Putamen (tissue), 1 donor: ENCODE measurements at places on chromosomes 1 and 21.

GRCh38 chr1:195939844-195940243, 668.4 kb downstream of the KCNT2 start:
- no peak for DNase-seq

- DNase-seq = no peak
Observed at GRCh38 chr1:233038581-233038980, 88.2 kb downstream of the NTPCR start.

DNA sequence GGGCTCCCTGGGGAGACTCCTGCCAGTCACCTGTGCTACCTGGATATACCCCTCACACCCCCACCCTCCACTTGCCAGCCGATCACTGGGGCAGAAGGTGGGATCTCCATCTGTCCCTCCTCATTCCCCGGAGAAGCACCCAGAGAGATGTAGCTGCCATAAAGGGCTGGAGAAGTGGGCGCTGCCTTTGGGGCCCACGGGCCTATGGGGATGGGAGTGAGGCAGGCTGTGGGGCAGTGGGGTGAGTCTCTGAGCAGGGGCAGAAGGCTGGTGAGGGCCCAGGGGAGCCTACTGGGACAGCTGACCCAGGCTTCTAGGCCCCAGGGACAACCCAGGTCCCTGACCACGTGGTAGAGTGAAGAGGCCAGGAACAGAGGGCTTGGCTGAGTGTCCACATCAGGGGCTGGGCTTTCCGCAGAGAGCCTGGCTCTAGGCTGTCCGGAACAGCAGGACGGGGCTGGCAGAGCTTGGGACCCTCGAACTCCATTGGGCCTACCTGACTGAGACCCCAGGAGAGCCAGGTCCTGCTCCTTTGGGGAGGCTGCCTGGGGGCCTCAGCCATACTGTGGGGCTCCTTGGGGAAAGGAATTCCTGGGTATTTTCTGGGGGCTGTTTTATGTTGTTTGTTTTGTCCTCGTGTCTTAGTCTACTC, 205.9 kb upstream of the VAMP3 start:
- DNase-seq = no peak

GRCh38 chr1:153490272-153491051, 30.0 kb upstream of the S100A7 start:
- no peak for DNase-seq

DNA sequence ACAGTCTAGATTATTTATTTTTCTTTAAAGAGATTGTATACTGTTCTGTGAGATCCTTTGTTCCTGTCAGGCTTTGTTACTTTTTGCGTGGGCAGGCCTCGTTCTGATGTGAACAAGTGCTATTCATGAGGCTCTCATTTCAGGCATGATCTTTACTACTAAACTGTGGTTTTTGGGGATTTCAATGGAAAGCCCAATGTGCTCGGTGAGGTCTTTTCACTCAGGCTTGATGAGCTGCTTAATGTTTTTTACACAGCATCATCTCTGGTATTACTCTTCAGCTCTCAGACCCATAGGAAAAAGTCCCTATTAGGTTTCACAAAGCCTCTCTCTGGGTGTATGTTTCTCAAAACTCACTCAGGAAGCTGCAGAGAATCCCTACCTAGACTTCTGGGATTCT, 419.4 kb downstream of the GPATCH2 start:
- DNase-seq = no peak

DNA sequence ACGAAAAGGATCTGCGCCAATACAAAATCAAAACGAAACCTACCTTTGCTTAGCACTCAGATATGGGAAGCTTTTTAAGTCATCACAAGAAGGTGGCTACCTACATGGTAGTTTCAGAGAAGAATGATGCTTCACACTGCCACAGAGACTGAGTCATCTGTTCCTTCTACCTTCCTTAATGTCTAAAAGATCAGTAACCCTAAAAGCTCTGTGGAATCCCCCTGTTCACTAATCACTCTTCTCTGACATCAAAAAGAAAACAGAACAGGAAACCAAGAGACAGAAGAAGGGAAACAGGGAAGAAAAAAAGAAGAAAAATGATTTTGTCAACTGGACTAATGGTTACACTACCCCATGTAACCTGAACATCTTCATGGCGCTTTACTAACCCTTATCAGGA, 177.2 kb downstream of the SMYD3 start:
- DNase-seq = no peak

DNA sequence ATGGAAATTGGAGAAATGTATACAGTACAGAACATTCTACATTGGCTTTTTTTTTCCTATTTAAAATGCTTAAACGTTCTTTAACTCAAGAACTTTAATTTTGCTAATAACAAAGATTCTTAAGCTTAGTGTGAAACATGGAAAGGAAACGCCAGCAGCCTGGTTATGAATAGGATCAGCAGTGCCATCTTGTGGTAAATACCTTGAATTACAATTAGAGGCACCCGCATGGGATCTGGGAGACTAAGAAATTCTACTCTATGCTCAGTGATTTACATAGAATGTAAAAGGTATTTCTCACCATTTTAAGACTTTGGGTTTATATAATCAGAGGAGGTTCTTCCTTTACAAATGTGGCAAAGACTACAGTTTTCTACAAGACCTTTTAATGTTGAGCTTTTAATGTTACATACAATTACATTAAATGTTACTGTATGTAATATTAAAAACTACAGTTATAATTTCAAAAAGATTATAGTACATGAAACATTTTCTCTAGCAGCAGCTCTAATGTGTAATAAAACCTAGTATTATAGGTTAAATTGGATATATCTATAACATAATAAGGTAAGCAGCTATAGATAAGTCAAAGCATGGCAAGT, 32.1 kb upstream of the APOBEC4 start:
- DNase-seq = peak; percentile 39

GRCh38 chr1:25895365-25895990, 10.7 kb downstream of the STMN1 start:
- DNase-seq = peak; percentile 92

- no peak for DNase-seq
Observed at GRCh38 chr21:44643741-44644310, 2.4 kb upstream of the KRTAP10-11 start.

DNA sequence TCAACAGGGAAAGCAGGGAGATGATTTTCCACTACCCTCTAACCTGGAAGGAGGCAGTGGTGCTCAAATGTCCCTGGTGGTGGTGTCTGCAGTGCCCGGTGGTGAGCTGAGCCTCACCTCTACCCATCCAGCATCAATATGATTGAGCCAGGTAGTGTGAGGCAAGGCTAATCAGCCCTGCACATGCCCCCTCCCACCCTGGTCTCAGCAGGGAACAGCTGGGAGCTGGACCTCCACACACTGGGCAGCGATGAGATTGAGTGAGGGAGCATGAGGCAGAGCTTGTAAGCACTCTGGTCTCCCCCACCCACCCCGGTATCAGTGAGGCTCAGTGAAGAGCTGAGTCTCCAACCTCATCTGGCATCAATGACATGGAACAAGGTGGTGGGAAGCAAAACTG, 634.3 kb downstream of the PTPRU start:
- DNase-seq = no peak

DNA sequence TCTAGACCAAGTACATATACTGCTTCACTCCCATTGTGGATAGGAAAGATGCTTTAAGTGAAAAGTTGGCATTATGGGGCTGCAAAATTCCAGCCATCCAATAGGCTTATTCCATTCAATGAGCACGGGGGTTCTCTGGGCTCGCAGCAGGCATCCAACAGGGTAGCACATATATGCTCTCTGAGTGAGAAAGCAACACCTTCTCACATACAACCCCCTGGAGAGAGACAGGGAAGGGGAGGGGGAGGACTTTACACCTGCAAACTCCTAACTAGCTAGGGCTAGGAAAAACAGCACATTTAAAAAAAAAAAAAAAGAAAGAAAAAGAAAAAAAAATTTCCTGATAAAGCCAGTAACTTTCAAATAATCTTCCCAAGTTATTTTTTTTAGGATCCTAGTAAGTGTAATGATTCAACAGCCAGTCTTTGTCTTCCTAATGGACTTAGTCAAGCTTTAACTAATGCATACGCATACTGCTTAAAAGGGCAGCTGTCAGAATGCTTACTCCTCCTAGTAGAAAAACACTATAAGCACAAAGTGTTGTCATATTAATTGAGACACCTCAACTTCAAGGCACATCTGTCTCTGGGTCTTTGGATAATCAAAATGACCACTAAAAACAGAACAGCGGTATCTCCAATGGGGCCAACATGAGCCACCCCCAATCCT, 18.7 kb downstream of the PSMB2 start:
- no peak for DNase-seq

- DNase-seq = no peak
Observed at GRCh38 chr1:194084755-194085154, 898.3 kb upstream of the B3GALT2 start.

DNA sequence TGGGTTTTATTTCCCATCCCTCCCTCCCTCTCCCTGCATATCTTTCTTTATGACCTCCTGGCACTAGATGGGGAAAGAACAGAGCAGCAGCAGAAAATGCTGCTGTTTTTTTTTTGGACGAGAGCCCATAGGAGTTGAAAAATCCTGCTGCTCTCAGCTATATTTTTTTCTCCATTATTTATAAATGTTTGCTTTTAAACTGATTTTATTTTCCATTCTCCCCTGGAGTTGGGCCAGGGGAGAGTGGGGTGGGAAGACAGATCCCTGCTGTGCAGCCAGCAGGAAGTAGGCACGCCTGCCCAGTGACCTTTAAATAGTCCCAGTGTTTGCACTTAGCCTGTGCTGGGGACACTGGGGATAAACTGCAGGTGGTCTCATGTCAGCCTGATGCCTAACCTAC, 17.4 kb downstream of the SFT2D2 start:
- no peak for DNase-seq

GRCh38 chr1:119453021-119453420, 38.1 kb downstream of the HSD3B2 start:
- no peak for DNase-seq

GRCh38 chr1:74333244-74333643, 98.1 kb downstream of the TNNI3K start:
- no peak for DNase-seq

DNA sequence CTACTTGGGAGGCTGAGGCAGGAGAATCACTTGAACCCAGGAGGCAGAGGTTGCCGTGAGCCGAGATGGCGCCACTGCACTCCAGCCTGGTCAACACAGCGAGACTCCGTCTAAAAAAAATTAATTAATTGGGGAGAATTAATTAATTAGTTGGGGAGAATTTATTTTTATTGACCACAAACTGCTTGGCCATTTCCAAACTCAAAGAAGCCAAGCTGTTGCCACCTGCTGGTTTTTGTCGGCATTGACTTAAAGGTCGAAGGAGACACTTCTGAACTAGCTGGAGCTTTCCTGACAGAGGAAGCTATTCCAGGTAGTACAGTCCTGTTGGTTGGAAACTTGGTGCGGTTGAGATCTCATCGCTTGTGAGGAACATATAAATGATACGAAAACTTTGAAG, 13.1 kb downstream of the MAP1LC3C start:
- no peak for DNase-seq

DNA sequence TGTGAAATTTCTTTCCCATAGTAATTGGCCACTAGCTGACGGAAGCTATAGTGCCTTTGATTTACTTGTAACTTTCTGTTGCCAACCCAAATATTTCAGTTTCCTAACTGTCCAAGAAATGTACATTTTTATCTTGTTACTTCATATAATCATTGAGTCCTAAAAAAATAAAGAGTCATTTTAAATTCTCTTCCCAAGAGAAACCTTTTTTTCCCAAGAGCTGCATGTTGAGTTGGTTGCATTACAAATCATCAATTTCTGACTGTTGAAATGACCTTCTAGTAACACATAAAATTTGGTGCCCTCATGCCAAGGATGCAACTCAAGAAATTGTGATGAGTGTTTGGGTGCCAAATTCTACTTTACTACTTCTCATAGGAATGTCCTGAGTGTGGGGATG, 61.0 kb downstream of the HMCN1 start:
- no peak for DNase-seq

GRCh38 chr1:43134640-43135039, 37.5 kb downstream of the EBNA1BP2 start:
- no peak for DNase-seq

- no peak for DNase-seq
Observed at GRCh38 chr1:67150931-67151330, 15.3 kb upstream of the IL23R start.

DNA sequence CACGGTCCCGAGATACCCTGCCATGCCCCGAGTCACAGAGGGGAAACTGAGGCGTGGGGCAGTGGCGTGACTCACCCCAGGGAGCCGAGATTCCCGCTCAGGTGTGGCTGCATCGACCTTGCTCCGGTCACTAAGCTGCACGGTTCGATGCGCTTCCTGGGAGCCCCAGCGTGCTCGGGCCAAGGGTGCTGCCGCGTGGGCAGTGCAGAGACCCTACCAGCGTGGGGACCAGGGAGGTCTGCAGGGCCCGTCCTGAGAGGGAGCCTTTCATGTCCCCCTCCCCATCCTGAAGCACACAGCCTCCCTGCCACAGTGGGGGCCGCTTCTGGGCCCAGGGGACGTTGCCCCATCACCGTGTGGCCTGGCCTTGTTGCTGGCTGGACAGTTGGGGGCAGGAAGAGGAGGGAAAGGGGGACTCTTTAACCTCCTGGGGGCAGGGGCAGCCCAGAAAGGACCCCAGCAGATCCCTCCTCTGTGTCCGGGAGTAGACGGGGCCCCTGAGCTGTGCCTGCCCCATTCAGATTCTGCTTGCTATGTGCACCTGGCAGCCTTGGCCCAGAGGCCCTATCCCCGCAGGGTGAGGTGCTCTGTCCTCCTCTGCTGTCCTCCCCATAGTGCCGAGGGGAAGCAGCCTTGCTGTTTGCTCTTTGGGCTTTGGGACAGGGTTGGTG, 52.3 kb downstream of the COL18A1 start:
- no peak for DNase-seq

DNA sequence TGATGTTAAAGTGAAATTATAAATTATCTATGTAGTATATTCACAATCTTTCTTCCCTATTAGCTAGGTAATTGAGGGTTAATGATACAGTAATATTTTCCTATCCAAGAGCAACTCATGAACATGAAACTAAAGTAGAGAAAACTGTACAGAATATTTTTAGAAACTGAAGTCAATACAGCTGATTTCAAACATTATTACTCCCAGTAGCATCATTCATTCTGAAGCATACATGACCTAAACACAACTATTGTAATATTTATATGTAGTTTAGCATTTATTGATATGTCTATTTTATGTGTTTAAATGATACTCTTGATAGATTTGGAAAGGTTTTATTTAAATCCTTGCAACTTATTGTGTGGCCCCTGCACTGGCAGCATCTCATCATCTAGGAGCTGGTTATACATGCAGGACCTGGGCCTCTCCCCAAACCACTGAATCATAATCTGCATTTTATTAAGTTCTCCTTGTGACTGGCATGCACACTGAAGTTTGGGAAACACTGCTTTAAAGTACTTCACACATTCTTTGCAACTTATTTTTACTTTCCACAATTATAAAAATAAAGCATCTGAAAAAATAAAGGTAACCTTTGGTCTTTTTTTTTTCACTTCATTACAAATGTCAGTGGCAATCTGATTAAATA, 199.9 kb downstream of the LRRC40 start:
- no peak for DNase-seq
